Ascending aorta (tissue), 2 donors: ENCODE measurements at places on chromosomes 7 and 10. TPM values are rescaled to one million over a fixed set of nuclear protein-coding genes. Genes with fewer than 3 reads are reported as not detected.
A peak's percentile ranks its signal among the peaks of the same experiment; 100 is the strongest.

Gene CYP2W1
- not detected for total RNA-seq

Gene GPR15LG
- not detected for total RNA-seq

Gene PDCD4
- 10.3 TPM for total RNA-seq

Gene POLR1F
- 8.8 TPM for total RNA-seq

Gene ANKRD61
- not detected for total RNA-seq

DNA sequence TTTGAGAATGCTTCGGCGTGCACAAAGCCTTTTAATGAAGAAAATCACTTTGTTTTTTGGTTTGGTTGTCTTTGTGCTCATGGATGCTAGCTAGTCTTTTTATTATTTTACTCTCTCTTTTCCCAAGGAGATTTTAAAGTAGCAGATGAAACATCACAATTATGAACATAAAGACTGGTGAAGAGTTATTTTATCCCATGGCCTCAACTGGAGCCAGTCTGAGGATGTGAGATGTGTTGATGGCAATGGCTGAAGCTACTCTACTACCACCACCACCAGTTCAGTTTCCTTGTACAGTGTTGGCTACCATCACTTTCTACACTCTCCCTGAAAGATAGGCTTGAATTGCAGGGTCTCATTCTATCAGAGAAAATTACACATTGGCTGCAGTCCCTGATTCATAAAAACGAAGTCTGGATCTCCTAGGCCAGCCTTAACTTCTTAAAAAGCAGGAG lies 494 bp upstream of the HERC4 start:
- DNase-seq = no peak
- peak overlapping the region; percentile 99 for H3K4me3 ChIP-seq
- no peaks in the 10 kb centered on the region for H3K27me3 ChIP-seq
- peaks cover 6% of the 10 kb centered on the region for H3K4me1 ChIP-seq

- H3K36me3 ChIP-seq = no peaks in the 10 kb centered on the region
- H3K27me3 ChIP-seq = no peaks in the 10 kb centered on the region
- H3K27ac ChIP-seq = peak overlapping the region; percentile 55
- H3K4me3 ChIP-seq = no peak overlapping the region
- DNase-seq = no peak
- H3K4me1 ChIP-seq = no peaks in the 10 kb centered on the region
These were observed 36.0 kb upstream of the RSU1 start for GRCh38 chr10:16853201-16853600.

DNA sequence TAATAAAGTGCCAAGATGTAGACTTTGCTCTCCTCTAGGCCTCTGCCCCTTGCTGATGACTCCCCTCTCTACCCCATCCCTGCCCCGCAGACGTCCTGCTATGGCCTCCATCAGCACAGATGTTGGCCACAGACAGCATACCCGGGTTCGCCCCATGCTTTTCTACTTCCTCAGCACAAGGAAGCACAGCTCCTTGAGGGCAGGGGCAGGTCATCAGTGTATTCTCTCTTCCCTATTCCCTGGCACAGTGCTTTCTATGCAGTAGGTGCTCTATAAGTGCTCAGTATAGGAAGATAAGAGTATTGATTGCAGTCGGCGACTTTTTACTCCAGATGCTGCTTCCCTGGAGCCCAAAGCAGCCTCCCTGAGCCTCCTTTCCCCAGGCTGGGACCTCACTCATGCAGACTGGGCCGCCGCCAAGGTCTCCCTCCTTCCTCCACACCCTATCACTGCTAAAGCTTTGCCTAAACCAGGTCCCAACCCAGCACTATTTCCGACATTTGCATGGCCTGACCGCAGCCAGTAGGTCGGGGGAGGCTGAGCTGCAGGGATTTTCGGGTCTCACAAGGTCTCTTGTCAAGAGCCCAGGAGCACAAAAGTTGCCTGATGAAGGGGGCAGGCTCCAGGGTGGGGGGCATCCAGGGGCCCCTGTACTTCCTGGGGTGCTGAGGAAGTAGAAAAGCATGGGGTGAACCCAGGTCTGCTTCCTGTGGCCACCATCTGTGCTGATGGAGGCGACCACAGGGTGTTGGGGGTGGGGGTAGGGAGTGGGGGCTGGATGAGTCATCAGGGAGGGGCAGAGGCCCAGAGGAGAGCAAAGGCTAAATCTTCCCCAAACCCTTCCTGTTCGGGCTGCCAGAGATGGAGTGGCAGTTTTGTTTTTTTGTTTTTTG lies 8.0 kb downstream of the CALHM3 start:
- DNase-seq = no peak
- no peaks in the 10 kb centered on the region for H3K4me1 ChIP-seq
- H3K27me3 ChIP-seq = no peaks in the 10 kb centered on the region

- DNase-seq = no peak
- H3K27me3 ChIP-seq = no peaks in the 10 kb centered on the region
- peaks cover 7% of the 10 kb centered on the region for H3K36me3 ChIP-seq
- H3K27ac ChIP-seq = no peak overlapping the region
These were observed 85.5 kb downstream of the ZNRF2 start for GRCh38 chr7:30369879-30370278.

- peaks cover 2% of the 10 kb centered on the region for H3K36me3 ChIP-seq
- no peak for DNase-seq
- H3K4me1 ChIP-seq = peaks cover 12% of the 10 kb centered on the region
- peak overlapping the region; percentile 2 for H3K4me3 ChIP-seq
- H3K27me3 ChIP-seq = no peaks in the 10 kb centered on the region
These were observed 237.3 kb downstream of the ZMYND11 start for GRCh38 chr10:372566-372965.

GRCh38 chr10:126012485-126012884 lies 116.1 kb downstream of the FANK1 start:
- H3K4me3 ChIP-seq = no peak overlapping the region
- H3K36me3 ChIP-seq = no peaks in the 10 kb centered on the region
- no peaks in the 10 kb centered on the region for H3K4me1 ChIP-seq
- H3K27me3 ChIP-seq = no peaks in the 10 kb centered on the region
- H3K27ac ChIP-seq = no peak overlapping the region

DNA sequence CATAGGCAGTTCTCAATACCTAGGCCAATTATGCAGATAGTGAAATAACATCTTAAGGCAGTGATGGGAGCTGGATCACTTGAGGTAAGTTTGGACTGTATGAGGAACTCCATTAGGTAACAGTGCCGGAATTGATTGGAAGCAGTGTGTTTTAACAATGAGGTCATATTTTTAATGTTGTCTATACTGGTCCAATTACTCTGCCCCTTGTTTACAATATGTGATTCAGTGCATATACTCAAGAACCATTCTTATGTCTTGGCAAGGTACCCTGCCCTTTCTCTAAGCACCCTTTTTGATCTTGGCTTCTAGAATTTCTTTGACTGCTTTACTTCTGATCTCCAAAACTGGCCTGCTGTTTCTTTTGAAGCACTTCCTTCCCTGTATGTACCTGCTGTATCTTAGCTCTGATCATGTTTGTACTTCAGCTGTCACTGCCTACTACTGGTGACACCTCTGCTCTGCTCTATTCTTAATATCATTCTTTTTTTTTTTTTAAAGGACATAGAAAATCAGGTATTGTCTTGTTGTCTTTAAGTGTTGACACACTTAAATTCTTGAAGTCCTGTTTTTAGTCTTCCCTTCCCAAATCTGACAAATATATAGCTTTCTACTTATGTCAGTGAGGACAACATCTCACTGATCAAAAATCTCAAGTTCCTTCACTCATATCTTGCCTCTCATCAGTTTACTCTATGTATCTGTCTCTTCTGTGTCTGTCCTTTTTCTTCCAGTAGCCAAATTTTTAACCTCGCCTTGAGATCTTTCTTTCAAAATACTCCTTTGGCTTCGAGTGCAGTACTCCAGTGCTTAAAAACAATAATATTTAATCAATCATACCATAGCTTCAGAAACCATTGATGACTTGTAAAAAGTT lies 46.4 kb upstream of the RPA3 start:
- no peaks in the 10 kb centered on the region for H3K36me3 ChIP-seq
- H3K4me1 ChIP-seq = no peaks in the 10 kb centered on the region
- H3K4me3 ChIP-seq = no peak overlapping the region
- no peak for DNase-seq

GRCh38 chr10:26628395-26628794 lies 69.1 kb upstream of the PDSS1 start:
- no peaks in the 10 kb centered on the region for H3K27me3 ChIP-seq
- H3K4me3 ChIP-seq = no peak overlapping the region
- no peaks in the 10 kb centered on the region for H3K36me3 ChIP-seq
- DNase-seq = no peak
- H3K4me1 ChIP-seq = no peaks in the 10 kb centered on the region

DNA sequence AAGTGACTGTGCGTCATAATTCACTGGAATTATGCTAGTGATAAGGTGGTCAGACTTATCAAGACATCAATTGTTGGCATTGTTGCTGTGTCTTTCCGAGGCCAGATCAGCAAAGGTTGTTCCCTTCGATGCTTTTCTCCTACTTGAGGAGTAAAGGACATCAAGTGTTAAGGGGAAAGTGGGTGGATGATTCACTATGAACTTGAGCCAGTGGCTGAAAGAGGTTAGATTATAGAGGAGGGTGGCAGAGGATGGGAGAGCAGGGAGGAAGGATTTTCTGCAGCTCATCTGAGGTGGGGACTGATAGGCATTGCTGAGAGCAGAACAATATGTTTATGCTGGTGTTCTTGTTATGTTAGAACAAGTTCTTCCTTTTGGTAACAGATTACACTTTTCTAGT lies 131.4 kb upstream of the AGR3 start:
- no peak for DNase-seq
- no peak overlapping the region for H3K27ac ChIP-seq
- no peaks in the 10 kb centered on the region for H3K27me3 ChIP-seq
- no peaks in the 10 kb centered on the region for H3K36me3 ChIP-seq

DNA sequence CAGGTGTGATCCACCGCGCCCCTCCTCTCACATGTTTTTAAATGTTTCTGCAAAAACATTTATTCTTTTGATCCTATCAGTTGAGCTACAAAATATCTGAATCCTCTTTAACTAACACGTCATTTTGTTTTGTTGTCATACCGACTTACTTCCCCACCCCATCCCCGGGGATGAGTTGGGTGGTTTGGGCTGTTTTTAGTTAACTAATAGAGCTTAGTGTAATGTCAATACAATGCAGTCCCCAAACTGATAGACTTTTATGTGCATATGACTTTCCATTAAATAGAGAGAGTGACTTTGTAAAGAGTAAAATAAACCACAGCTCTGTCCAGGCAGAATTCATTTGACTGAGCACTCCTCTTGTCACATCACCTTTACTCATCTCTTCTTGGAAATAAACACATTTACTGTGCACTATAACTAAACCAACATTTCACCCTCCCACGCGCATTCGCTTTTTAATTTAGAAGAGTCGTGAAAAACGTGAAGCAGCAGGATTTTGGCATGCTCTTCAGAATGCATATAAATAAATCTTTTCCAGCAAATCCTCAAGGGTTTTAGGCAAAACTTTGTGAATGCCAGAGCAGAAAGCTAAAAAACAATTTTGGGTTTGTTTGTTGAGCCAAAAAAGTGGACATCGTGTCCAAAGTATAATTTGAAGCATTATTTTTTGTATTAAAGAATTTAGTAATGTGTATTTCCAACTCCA lies 187.4 kb upstream of the MGMT start:
- H3K36me3 ChIP-seq = no peaks in the 10 kb centered on the region
- H3K4me1 ChIP-seq = no peaks in the 10 kb centered on the region
- no peak overlapping the region for H3K27ac ChIP-seq

DNA sequence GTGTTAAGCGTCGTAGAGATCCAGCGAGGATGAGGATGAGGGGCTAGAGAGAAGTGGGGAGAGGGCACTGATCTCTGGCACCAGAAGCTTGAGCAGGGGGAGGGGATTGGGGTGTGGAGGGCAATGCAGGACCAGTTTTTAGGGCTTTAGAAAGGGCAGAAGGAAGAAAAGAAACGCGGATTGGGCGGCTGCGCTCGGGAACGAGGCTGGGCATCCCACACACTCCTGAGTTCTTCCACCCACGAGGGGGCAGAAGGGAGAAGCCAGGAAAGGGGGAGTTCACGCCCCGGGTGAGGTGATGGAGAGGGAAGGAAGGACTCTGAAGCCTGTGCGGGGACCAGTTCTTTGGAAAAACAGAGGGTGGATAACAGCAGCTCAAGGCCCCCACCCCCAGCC lies 6.1 kb upstream of the VGF start:
- peaks cover 25% of the 10 kb centered on the region for H3K4me1 ChIP-seq
- DNase-seq = no peak
- H3K27ac ChIP-seq = no peak overlapping the region
- peaks cover 43% of the 10 kb centered on the region for H3K27me3 ChIP-seq
- no peak overlapping the region for H3K4me3 ChIP-seq

DNA sequence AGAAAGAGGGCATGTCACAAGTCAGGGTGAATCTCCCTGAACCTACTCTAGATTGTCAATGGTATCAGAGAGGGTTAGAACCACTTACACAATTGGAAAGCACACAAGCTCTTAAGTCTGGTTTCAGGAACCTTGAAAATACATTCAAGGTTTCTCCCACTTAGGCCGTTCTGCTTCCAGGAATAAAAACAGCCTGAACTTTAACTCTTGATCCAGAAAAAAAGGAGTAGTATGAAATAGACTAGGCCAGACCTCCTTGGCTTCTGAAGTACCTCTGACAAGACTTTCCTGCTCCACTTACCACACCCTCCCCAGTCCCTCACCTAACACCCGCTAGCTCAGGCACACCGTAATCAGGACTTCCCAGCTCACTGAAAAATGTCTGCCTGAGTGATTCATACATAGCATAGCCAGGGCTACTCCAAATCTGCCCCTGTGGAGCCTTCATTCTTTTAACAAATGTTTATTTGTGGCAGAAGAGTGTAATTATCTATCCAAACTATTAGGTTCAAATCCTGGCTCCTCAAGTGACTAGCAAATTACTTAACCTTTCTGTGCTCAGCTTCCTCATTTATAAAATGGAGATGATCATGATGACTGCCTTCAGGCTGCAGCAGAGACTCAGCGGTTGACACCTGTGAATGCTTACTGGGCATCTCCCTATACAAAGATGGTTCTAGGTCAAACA lies 30.3 kb upstream of the IL6 start:
- no peak overlapping the region for H3K4me3 ChIP-seq
- no peak for DNase-seq
- H3K27me3 ChIP-seq = no peaks in the 10 kb centered on the region
- H3K27ac ChIP-seq = no peak overlapping the region
- H3K4me1 ChIP-seq = no peaks in the 10 kb centered on the region

DNA sequence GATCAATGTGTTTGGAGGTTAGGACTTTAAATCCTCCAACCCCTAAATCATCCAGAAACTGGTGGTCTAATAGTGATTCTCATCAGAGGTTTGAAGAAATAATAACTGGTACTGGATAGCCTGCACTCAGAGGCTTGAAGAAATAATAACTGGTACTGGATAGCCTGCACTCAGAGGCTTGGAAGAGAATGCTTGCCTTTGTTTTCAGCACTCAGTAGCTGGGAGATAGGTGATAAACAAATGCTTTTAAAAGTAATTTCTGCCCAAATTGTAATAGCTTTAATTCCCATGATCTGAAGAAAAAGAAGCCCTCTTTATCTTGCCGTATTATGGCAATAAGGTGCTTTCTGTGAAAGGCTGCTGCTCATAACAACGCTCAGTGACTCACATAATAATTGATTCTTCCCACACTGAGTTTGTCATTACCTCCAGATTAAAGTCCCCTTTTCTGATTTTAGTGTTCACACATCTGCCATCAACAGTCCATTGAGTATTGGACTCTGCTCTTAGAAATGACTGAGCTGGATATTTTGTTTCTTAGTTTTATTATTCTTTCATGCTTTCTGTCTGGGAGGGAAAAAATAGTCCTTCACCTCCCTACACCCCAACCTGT lies 112.3 kb upstream of the PHYHIPL start:
- no peaks in the 10 kb centered on the region for H3K36me3 ChIP-seq
- DNase-seq = no peak
- H3K27me3 ChIP-seq = no peaks in the 10 kb centered on the region
- no peak overlapping the region for H3K27ac ChIP-seq

- no peaks in the 10 kb centered on the region for H3K4me1 ChIP-seq
- no peak for DNase-seq
These were observed 267.8 kb upstream of the MYO3A start for GRCh38 chr10:25666276-25666675.

GRCh38 chr10:22148961-22149360 lies 68.9 kb downstream of the EBLN1 start:
- H3K27ac ChIP-seq = no peak overlapping the region
- no peak overlapping the region for H3K4me3 ChIP-seq
- no peaks in the 10 kb centered on the region for H3K27me3 ChIP-seq
- no peak for DNase-seq
- no peaks in the 10 kb centered on the region for H3K4me1 ChIP-seq
